ENCODE measurements at places on chromosomes 11 and 22.

DNA sequence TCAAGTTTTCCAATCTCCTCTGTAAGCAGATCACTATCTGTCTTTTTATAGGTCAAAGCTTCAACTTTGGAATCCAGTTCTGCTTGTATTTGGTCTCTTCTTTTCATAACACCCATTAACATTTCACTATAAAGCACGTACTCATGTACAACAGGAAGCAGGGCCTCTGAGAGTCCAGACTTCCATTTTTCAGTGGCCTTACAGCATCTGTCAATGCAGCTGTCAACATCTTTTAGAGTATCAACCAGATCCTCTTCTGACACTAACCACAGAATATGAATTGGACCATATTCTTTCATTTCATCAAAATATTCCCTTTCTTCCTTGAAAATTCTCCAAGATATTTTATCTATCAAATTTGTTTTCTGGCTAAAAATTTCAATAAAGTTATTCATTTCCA is 24.7 kb upstream of the SLN start:
- no peak for DNase-seq

GRCh38 chr11:125165111-125165842 is 726 bp downstream of the PKNOX2 start:
- DNase-seq, result peak; percentile 16

GRCh38 chr11:92276773-92277172 is 52.2 kb downstream of the FAT3 start:
- no peak for DNase-seq

DNA sequence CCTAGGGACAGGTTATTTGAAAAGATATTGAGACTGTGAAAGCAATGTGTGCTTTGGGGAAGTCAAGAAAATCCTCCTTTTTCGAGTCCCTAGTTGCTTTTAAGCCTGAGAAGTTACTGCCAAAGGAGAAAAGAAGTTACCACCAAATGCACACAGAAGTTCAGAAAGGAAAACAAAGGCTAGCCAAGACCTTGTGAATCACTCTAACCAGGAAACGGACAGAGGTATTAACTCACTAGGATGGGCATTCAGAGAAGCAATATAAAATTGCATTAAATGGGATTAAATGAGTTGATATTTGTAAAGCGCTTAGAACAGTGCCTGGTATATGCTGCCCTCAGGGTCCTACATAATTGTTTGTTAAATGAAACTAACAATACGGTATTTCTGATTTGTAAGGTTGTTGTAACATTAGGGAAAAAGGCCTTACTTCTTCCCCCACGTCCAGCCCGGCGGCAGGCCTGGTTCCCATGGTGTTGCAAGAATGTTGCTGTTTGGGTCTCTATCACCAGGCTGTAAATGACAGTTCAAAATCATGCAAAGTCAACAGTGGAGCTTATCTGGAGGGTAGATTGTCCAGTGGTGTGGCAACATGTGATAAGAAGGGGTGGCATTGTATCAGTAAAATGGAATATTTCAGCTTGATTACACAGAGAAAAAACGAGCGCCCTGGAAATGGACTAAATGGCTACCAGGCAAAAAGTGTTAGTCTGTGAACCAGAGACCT is 7.1 kb downstream of the TMA7B start:
- no peak for DNase-seq

- no peak for DNase-seq
Observed at GRCh38 chr22:48779661-48780596, 1047.7 kb downstream of the BRD1 start.

DNA sequence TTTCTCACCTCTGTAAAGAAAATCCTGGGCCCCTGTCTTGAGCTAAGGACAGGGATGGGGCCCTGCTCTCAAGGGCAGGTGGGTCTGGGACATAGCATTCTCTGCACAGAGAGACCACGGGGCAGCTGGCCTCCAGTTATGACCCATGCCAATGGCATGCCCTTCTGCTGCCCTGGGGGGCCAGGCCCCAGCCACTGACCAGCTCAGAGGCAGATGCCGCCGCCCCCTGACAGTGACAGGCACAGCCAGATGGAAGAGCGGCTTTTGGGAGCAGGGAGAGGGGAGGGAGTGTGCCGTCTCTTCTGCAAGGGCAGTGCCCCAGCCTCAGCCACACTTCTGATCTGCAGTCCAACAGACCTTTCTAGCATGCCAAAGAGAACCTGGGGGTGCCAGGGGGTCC is 114.8 kb upstream of the NAV2 start:
- DNase-seq, result no peak

- no peak for DNase-seq
Observed at GRCh38 chr11:94186342-94187203, 57.9 kb downstream of the PANX1 start.

GRCh38 chr22:39312410-39312809 is 7.0 kb downstream of the RPL3 start:
- DNase-seq, result no peak

DNA sequence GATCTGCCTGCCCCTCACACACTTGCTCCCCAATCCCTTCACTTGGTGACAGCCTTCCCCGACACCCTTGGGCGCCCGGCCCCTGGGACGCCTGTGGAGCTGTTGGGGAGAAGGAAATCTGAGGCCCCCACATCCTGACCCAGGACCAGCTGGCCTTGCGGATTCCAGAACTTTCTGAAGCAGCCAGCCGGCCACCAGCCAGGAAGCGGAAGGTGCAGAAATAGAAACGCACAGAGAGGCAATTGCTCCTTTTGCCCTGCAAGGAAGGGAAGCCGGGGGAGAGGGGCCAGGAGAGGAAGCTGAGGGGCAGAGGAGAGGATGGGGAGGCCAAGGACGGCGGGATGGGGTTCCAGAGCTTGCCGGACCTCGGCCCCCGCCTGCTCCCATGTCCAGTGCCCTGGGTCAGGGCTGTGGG is 66.7 kb upstream of the LINC01488 start:
- DNase-seq, result no peak

GRCh38 chr11:107118025-107118720 is 99.9 kb upstream of the GUCY1A2 start:
- no peak for DNase-seq

GRCh38 chr11:69204941-69205742 is 49.4 kb downstream of the SMIM38 start:
- no peak for DNase-seq

DNA sequence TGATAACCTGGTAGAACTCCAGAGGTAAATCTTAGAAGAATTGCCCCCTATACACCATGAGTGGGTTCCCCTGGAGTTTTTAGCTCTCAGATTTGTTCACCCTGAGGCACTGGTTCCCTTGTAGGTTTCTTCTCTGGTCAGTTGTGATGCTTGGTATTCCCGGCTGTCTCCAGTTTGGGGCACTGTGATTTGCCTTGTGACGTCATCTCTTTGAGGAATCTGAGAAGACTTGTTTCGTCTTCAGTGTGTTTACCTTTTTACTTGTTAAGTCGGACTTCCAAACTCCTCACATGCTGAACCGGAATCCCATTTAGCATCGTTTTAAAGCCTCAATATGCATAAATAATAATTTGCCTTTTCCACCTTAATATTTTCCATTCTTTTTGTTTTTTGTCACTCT is 54.4 kb downstream of the CECR2 start:
- no peak for DNase-seq

DNA sequence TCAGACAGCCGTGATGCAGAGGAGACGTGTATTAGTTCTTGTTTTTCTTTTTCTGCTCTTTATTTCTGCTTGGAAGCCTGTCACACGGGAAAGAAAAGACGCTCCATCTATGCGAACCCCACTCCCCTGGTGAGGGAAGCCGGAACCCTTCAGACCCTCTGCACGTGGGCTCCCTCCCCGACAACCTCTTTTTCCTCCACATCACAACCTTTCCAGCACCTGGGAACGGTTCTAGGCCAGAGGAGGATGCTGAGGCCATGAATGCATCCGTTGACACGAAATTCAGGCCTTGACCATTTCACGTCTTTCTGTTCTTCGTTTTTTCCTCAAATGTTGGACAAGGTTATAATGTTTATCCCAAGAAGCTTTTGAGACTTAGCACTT is 85.3 kb upstream of the WNT7B start:
- DNase-seq, result no peak

- DNase-seq, result no peak
Observed at GRCh38 chr11:1197431-1197885, 25.4 kb upstream of the MUC5B start.

- DNase-seq, result no peak
Observed at GRCh38 chr11:100562128-100562527, 125.0 kb upstream of the ARHGAP42 start.

- DNase-seq, result no peak
Observed at GRCh38 chr11:125072218-125072960, 9.3 kb downstream of the SLC37A2 start.

GRCh38 chr11:17257196-17257595 is 19.3 kb upstream of the NUCB2 start:
- no peak for DNase-seq

DNA sequence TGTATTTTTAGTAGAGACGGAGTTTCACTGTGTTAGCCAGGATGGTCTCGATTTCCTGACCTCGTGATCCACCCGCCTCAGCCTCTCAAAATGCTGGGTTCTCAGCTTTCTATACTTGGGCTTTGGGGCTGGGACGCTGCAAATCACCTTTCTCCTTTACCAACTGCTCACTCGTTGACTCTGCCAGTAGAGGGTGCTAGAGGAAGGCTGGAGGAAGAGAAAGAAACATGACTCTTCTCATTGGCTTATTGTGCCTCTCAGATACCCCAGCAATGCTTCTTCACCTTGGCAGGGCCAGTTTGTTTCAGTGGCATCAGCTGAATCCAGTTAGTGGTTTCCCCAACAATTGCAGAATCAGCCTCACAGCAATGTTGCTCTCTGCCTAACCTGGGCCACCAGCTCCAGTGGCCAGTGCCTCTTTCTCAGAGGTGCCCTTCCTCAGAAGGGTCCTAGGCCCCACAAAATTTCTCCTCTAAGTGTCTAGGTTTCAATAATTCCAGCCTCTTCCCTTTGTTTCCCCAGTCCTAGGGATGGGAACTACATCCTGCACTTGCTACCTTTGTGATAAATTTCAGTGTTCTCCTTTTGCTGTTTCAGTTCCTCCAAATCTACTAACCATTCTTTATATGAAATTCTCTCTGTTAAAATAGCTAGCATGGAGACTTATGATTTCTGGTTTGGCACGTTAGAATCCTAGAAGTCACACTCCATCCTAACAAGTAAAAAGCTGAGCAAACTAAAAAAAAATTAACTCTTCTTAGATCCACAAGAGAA is 71.5 kb upstream of the VSTM5 start:
- no peak for DNase-seq

GRCh38 chr22:40323681-40324171 is 22.6 kb upstream of the ADSL start:
- DNase-seq, result no peak

GRCh38 chr22:39070186-39070585 is 6.9 kb upstream of the APOBEC3G start:
- no peak for DNase-seq

DNA sequence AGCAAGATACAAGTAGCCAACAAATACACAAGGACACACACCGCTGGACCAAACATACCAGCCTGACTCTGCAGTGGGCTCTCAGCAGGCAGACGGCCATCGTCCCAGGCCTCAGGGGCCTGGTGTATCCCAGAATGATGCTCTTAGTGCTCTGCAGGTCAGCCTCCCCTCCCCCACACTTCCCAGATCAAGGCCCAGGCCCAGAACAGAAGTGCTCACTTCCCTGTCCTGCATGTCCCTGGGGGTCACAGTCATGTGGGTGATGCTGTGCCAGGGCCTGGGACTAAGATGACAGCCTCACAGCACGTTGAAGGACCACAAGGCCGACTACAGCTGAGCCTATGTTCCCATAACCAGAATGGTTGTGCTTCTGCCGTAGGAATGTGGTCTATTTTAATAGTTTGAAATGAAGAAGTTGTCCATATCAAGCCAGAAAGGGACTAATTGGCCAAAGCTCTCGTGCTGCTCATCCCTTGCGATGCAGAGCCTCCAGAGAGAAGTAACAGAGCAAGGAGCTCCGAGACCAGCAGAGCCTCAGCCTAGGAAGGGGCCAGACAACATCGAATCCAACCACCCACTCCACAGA is 48.6 kb downstream of the GAB4 start:
- DNase-seq, result no peak

- DNase-seq, result peak; percentile 36
Observed at GRCh38 chr22:18078329-18079041, 695 bp downstream of the PEX26 start.

DNA sequence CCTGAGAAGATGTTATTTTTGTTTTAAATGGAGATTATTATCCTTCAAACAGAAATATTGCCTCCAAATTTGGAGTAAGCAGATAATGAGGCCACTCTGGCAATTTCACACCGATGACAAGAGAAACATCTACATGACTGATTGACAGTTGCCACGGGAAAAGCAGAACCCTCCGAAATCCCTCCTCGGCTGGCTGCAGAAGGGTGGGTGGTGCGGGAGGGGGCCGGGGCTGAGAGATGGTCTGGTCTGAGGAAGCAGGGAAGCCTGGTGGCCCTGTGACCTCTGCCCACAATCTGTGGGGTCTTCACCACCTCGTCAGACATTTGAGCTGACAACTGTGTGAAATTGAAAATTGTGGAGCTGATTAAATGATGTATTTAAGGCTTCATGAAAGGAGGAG is 503.2 kb downstream of the MN1 start:
- DNase-seq, result no peak

GRCh38 chr11:69295995-69296889 is 2.3 kb downstream of the MYEOV start:
- DNase-seq, result no peak

DNA sequence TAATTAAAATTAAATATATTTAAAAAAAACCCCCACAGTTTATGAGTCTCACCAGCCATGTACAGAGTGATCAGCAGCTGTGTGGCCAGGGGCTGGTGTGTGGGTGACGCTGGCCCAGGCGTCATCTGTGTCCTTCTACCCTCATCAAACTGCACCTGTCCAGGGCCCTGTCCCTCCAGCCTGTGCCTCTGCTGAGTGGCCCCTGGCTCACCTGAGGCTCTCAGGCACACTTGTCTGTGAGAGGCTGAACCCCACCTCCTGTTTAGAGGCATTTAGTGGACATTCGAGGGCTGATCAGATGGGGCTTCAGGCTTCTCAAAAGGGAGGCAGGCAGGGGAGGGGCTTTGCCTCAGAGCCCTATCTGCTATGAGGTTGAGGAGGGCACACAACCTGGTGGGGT is 29.9 kb upstream of the SMIM38 start:
- DNase-seq, result no peak

- DNase-seq, result no peak
Observed at GRCh38 chr22:30371321-30371720, 14.5 kb downstream of the CCDC157 start.

- DNase-seq, result no peak
Observed at GRCh38 chr11:35155677-35156076, 16.7 kb downstream of the CD44 start.

- DNase-seq, result no peak
Observed at GRCh38 chr11:122797651-122798050, 40.6 kb upstream of the CRTAM start.

- no peak for DNase-seq
Observed at GRCh38 chr22:16968218-16968595, 39.8 kb downstream of the GAB4 start.

DNA sequence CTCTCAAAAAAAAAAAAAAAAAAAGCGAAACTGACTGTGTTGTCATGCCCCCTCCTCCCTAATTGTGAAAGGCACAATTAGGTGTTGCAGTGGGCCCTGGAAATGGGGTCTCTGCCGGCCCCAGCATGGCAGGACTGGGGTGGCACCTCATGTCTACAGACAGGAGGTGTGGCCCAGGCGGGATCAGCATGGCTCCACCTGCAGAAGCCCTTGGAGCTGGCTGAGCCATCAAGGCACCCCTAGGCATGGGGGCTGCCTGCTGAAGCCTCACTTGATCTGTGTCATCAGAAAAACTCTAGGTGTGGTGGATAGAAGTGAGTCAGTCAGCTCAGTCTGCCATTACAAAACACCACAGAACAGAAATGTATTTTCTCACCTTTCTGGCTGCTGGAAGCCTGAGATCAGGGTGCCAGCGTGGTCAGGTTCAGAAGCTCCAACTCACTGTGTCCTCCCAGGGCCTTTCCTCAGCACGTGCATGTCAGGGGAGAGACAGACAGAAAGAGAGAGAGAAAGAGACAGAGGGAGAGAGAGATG is 10.1 kb upstream of the B4GALNT4 start:
- DNase-seq, result no peak
